ENCODE measurements at places on chromosomes 4 and X. TPM values are rescaled to one million over a fixed set of nuclear protein-coding genes. Genes with fewer than 3 reads are reported as not detected.

DNA sequence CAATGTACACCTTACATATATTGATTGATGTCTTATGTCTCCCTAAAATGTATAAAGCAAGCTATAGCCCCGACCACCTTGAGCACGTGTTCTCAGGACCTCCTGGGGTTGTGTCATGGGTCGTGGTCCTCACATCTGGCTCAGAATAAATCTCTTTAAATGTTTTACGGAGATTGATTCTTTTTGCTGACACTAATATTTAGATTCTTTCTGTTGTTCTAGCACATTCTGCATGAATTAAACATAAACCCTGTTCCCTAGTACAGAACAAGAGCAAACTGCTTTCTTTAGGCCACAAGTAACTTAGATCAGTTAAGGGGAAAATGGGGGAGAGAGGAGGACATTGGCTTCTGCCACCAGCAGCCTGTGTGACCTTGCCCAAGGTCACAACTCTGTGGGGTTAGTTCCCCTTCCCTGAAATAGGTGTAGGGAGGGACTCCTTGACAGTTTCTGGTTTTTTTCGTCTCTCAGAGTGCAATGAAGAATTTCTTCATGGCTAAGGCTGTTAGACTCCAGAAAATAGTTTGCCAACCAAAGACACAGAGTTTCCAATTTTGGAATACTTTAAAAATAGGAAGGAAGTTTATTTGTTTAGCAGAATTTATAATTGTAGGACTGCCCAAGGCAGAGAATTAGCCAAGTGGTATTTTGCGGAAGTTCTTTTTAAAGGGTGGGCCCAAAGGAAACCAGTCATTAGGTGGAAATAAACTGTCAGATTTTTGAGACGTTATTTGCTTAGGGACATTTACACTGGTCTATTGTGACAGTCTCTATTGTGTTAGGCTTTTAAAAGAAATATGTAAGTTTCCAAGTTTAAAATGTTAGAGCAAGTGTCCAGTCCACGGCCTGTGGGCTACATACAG, 29.4 kb downstream of the PTTG2 start:
- H3K4me3 ChIP-seq = no peak overlapping the region
- no peak for DNase-seq
- no peaks in the 10 kb centered on the region for H3K27me3 ChIP-seq
- no peak overlapping the region for H3K27ac ChIP-seq
- H3K4me1 ChIP-seq = no peaks in the 10 kb centered on the region
- H3K36me3 ChIP-seq = no peaks in the 10 kb centered on the region

Gene CCDC110
- 1.2 TPM for total RNA-seq

- no peak overlapping the region for H3K27ac ChIP-seq
- no peak overlapping the region for H3K4me3 ChIP-seq
- no peaks in the 10 kb centered on the region for H3K4me1 ChIP-seq
These were observed 172.2 kb upstream of the ARHGAP24 start for GRCh38 chr4:85302756-85303155.

DNA sequence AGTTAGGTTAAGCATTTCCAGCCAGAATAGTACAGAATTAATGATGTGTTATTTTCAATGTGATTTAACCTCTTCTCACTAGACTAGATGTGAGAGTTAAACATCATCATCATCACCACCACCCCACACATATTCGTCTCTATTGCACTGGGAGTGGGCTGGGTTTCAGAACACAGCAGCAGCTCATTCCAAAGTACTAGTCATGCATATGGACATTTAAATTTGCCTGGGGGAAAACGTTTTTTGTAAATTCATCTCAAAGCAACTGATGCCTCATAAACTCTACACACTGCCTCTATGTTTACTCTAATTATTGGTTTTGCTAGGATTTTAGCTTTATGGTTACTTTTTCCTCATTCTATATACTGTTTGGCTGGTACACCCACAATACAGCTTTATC, 509.1 kb downstream of the PPP4R3C start:
- H3K27ac ChIP-seq = no peak overlapping the region
- H3K36me3 ChIP-seq = no peaks in the 10 kb centered on the region
- no peaks in the 10 kb centered on the region for H3K4me1 ChIP-seq
- no peaks in the 10 kb centered on the region for H3K27me3 ChIP-seq
- H3K4me3 ChIP-seq = no peak overlapping the region

DNA sequence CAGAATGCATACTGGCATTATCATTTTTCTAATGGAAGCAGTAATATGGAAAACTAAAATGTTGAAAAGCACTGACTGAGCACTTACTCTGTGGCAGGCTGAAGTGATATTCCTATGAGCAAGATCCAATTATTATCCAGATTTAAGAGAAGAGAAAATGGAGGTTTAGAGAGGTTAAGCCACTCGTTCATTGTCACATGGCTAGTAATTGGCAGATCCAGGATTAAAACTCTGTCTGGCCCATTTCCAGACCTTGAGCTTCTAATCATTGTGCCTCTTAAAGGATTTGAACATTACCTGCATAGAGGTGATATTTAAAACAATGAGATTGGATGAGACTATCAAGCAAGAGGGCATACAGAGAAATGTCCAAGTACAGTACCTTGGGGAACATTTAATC, 80.6 kb downstream of the MFAP3L start:
- no peaks in the 10 kb centered on the region for H3K4me1 ChIP-seq
- no peak for DNase-seq
- H3K4me3 ChIP-seq = no peak overlapping the region
- no peak overlapping the region for H3K27ac ChIP-seq

Gene TREX2
- total RNA-seq = 0.36 TPM

Gene HEPH
- 83.9 TPM for total RNA-seq

Gene SSX4
- total RNA-seq = not detected

- H3K4me3 ChIP-seq = no peak overlapping the region
- no peak overlapping the region for H3K27ac ChIP-seq
- H3K27me3 ChIP-seq = no peaks in the 10 kb centered on the region
- no peaks in the 10 kb centered on the region for H3K4me1 ChIP-seq
- DNase-seq = peak; percentile 86
These were observed 138.4 kb upstream of the HCCS start for GRCh38 chrX:10972706-10973105.

Gene PROM1
- total RNA-seq = 34.5 TPM

DNA sequence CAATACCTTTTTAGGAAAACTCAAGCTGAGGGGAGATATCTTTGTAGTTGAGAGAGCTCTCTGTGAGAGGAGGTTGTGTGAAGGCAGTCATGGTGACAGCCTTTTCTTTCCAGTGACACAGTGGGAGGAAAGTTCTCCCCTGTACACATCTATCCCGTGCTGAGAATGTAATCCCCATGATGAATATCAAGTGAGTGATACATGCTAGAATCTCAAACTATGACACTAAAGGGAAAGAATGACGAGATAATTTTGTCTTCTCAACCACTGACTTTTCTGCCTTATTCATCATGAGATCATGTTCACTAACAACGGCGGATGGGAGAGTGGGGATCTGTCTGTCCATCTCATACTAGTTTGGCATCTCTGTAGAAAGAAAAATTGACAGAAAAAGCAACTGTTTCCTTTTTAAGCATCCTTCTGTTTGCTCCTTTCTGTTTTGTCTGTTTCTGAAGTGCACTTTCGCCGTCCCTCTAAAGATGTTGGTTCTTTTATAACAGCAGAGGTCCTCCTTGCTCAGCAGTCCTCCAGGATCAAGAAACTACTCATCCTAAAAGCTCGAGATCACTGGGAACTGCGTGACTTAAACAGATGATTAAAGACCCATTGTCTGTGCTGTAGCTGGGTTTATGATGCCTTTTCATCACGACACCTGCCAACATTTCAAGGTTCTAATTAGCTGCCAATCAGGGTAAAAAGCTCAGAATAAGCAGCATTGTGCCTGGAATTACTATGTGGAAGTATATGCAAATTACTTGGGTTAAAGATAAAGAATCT, 137.6 kb downstream of the DCK start:
- H3K27ac ChIP-seq = peak overlapping the region; percentile 68
- no peaks in the 10 kb centered on the region for H3K27me3 ChIP-seq
- peaks cover 28% of the 10 kb centered on the region for H3K4me1 ChIP-seq
- DNase-seq = peak; percentile 78
- no peaks in the 10 kb centered on the region for H3K36me3 ChIP-seq

Measured in astrocyte (in vitro differentiated cells and primary cell).